ENCODE measurements at places on chromosomes 13 and 19. TPM values are rescaled to one million over a fixed set of nuclear protein-coding genes. Genes with fewer than 3 reads are reported as not detected.

LILRB3 gene
- total RNA-seq, result 0.71 TPM

- no peak for DNase-seq
Observed at GRCh38 chr13:76387566-76387965, 498.6 kb downstream of the KCTD12 start.

DNA sequence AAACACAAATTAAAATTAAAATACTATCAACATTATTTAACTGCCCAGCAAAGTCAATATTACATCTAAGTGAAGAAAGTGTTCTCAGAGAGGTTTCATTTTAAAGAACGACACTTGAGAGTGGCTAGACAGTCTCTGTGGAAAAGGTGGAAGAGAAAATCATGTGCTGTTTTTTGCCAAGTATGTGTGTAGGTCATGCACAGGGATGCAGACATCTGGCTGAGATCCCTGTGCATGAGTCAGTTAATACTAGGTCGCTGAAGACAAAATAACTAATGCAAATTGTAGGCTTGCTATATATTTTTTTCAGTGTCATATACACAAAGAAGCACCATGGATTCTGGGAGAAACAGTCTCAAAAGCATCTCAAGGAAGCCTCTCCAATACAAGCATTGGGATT, 44.3 kb upstream of the ENOX1 start:
- no peak for DNase-seq

DNA sequence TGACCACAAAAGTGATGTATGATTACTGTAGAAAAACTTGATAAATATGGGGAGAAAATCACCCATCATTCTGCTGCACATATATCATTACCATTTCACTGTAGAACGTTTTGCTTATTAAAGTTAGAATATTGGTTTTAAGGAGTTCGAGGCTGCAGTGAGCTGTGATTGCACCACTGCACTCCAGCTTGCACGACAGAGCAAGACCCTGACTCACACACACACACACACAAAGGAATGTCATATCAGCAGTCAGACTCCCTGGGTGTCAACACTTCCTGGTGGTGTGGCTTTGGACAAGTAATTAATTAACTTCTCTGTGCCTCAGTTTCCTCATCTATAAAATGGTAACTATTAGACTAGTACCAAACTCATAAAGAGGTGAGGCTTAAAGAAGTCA, 11.3 kb upstream of the PNMA8A start:
- no peak for DNase-seq

- DNase-seq, result no peak
Observed at GRCh38 chr13:32659736-32660135, 73.5 kb downstream of the PDS5B start.

All from SJCRH30 (cell line).